Psoas muscle (tissue), 8 donors: ENCODE measurements at places on chromosomes 13 and 19. TPM values are rescaled to one million over a fixed set of nuclear protein-coding genes. Genes with fewer than 3 reads are reported as not detected.

GRCh38 chr19:3167533-3168272, 10.9 kb upstream of the S1PR4 start:
- no peak for DNase-seq

DNA sequence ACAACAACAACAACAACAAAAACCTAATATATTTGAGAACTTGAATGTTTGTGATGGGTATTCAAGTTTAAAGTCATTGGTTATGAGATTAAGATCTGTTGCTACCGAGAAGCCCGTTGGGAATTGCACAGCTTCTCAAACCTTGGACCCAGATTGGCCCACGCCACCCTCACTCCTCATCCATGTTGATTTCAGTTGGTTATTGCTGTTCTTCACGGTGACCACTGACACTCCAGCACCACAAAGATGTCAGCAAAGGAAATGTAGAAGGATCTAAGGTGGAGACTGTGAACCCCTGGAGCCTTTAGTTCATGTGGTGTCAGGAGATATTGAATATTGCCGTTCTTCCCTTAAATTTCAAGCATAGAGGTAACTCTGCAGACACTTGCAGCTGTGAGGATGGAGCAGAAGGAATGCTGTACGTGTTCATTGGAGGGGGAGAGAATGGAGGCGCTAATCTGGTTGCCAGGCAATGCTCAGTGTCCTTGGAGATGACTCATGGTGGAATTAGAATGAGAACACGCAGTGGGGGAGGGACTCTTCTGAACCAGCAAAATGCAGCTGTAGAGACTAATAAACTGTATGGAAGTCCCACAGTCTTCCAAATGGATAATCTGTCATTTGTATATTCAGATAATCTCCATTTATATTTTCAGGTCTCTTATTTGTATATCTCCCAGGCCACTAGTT, 20.8 kb upstream of the ZNF835 start:
- no peak for DNase-seq

GRCh38 chr19:23855676-23856075, 59.0 kb upstream of the ZNF726 start:
- DNase-seq = no peak

DNA sequence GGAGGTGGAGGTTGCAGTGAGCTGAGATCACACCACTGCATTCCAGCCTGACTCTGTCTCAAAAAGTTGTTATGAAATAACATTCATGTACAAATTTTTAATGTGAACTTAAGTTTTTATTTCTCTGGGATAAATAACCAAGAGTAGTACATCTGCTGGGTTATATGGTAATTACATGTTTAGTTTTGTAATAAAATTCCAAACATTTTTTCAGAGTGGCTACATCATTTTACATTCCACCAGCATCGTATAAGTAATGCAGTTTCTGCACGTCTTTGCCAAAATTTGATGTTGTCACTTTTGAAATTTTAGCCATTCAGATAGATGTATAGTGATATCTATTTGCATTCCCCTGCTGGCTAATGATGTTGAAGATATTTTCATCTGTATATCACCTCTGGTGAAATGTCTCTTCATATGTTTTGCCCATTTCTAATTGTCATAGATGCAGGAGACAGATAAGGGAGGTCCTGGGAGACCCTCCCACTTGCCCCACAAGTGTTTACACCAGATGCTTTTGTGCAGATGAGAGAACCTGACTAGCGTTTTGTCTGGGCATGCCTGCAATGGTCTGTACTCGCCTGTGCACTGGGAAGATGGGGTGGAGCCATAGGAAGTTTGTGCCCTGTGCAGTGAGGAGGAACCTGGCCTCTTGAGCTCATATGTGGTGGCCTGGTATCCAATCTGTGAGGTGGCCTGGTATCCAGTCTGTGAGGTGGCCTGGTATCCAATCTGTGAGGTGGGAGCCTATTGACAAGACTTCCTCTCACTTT, 12.7 kb upstream of the KBTBD6 start:
- no peak for DNase-seq

DNA sequence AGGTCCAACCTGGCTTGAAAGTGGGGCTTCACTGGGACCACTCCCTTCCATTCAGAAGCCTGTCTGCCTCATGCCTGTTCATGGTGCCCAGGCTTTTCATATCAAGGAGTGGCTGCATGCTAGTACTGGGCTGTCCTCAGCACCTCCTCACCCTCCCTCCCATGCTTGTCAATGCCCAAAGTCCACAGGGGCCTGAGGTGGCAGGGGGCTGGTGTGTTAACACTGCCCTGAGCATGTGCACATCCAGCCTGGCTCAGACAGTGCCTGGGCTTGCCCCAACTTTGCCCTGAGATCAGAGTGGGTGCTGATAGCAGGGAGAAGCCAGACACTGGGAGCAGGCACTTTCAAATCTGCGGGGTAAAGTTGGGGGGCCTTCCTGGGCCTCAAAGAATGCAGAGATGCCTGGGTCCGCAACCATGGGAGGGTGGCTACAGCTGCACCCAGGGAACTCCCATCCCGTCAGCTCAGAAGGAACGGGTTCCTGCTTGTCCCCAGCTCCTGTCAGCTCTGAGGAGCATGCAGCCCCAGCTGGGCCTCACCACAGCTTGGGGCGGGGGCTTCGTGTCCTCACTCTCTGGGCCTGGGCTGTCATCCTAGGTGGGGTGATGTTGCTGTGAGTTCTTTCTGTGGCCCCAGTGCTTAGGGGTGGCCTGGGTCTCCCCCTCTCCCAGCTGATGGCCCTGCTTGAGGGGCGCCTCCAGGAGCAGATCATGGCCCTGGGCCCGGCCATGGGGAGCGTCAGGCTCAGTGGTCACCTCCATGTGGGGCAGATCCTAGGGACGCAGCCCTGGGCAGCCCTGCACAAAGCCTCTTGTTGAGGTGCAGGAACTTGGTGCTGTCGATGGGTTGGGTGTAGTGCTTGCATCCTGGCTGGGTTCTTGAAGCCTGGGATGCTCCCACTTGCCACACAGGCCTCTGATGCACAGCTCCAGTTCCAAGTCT, 830.6 kb upstream of the SLITRK5 start:
- no peak for DNase-seq

DNA sequence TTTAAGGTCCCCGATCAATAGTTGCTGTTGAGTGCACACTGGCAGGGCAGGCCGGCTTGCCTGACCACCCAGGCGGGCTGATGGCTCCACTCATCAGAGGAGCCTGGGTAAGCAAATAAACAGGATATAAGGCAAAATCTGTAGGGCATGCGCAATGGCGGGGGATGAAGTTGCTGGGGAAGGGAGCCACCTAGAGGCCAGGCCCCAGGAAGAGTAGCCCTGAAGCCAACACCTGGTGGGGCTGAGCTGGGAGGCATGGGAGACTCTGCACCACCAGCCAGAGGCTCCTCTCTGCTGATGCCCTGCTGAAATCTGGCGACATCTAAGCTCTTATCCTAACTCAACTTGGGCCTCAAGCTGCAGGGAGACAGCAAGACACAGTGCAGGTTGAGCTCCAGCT, 324.3 kb downstream of the ZNF536 start:
- no peak for DNase-seq

DNA sequence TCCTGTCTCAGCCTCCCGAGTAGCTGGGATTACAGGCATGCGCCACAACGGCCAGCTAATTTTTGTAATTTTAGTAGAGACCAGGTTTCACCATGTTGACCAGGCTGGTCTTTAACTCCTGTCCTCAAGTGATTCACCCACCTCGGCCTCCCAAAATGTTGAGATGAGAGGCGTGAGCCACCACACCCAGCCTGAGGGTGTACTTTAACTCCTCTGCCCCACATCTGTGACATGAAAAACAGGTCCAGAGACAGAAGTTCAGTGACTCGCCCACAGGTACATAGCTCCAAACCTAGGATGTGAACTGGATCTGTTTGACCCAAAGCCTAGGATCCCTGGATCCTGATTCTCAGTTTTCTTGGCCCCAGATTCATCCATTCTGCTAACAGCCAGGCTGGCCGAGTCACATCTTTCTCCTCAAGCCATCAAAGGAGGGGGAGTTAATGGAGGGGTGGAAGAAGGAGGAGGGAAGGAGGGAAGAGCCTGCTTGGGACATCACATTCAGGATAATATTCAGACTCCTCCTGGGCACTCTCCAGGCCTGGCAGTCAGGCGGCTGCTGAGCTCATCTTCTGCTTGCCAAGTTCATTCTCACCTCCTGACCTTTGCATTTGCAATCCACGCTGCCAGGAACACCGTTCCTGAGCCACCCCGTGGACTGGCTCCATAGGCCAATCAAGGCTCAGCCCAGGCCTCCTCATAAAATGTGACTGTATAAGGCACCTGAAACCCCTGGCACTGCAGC, 3.1 kb downstream of the SPC24 start:
- peak; percentile 82 for DNase-seq

DNA sequence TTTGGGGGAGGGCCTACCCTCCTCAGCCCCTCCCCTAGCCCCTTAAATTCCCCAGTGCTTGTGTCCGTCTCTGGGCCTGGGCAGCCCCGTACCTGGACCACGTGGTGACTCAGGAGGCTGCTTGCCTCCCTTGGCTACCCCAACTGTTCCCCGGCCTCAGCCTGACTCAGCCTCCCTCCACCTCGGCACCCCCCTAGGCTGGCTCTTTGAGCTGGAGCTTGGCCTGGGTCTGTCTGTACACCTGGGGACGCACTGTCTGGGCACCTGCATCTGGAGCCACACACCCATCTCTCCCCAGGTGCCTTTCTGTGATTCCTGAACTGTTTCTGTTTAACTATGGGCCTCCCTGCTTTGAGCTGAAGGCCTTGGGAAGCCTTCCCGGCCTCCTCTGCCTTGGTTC, 1.8 kb upstream of the KLK14 start:
- DNase-seq = no peak

DNA sequence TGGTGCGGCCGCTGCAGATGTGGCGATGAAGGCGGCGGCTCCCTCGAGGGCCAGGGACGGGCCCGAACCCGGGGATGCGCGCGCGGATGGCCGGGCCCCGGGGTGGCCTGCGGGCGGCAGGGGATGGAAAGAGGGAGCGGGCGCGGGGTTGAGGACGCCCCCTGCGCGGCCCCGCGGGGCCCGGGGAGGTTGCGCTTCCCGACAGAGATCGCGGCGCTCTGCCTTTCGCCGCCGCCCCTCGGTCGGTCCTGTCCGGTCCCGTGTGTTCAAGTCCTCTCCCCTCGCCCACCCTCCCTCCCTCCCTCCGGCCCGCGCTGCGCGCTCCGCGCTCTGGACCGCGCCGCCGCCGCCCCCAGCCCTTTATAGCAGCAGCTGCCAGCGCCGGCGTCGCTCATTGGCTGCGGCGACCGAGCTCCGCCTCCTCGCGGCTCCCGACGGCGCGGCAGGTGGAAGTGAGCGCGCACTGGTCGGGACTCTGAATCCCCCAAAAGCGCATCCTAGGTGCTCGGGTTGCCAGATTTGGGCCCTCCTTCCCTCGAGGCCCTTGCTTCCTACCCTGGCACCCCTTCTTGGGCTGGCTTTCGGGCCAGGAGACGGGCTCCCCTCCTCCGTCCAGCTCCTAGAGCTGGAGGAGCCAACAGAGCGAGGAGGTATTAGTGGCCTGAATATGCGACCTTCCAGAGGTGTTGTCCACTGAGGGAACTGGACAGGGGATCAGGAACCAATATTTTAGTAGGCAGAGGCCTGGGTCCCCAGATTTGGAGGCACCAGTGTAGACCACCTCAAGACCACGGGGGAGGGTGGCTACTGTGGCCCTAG, at the start of gene ELAVL3:
Gene ELAVL3, minus strand, starts transcription at position 332 of the 819 bp plus-strand sequence. CDS start 438 bp downstream, outside the sequence.
- DNase-seq = no peak

- peak; percentile 81 for DNase-seq
Measured at GRCh38 chr13:32902874-32903273, 113.3 kb upstream of the KL start.

GRCh38 chr19:17296976-17297375, 6.2 kb downstream of the ABHD8 start:
- DNase-seq = no peak

- DNase-seq = no peak
Measured at GRCh38 chr13:43495732-43496131, 291.0 kb downstream of the ENOX1 start.

GRCh38 chr13:27245610-27246009, 5.7 kb upstream of the RPL21 start:
- no peak for DNase-seq

GRCh38 chr13:65613004-65613403, 1617.1 kb downstream of the PCDH9 start:
- no peak for DNase-seq

- DNase-seq = no peak
Measured at GRCh38 chr13:77329911-77330584, 3.2 kb upstream of the MYCBP2 start.

DNA sequence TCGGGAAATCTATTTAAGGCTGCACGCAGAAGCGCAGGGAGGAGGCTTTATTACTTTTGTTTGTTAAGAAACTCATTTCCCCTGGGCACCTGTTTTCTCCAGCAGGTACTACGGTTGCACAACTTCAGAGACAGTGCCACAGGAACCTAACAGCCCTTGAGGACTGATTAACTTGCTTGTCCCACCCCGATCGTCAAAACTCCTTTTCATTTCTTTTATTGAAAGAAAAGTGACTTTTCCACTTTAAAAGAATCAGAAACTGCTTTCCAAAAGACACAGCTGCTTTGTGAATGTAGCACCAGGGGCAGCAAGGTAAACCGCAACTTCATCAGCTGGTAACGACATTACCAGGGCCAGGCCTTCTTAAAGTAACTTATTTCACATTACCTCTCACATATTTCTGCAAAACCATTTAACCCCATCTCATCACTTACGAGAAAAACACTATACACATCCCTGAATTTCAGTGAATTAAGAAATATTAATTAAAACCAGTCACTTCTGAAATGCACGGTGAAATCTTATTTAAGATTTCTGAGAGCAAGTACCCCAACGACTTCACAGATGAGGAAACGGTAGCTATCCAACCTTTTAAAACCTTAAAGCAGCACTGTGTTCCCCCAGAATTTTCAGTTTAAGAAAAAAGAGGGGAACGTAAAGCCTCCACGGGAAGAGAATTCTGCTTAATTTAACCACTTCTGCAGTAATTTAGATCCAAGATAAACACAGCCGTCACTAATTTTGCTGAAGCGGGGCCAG, 1.4 kb downstream of the ANKRD10 start:
- DNase-seq = no peak

DNA sequence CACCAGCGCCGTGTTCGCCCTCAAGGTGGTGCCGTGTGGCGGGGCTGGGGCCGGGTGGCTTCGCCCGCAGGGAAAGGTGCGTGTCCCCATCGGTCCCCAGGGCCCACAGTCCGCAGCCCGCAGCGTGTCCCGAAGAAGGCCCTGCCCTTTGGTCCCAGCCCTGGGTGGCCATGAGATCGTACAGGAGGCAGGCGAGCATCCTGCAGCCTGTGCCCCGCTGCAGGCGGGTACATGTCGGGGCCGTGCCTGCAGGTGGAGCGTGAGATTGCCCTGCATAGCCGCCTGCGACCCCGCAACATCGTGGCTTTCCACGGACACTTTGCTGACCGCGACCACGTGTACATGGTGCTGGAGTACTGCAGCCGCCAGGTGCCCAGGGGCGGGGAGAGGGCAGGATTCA, 1.5 kb downstream of the PLK5 start:
- DNase-seq = no peak

DNA sequence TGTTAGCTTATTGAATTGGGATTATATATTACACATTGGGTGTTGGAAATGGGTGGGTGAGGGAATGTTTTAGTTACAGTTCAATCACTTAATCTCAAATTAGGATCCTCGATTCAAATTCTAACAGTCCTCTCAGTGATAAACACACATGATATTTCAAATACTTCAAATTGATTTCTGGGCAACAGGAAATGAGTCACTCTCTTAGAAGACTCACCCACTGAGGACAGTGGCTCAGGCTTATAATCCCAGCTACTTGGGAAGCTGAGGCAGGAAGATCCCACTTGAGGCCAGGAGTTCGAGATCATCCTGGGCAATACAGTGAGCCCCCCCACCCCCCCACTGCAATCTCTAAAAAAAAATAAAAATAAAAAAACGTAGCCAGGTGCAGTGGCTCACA, 435.3 kb downstream of the KLF12 start:
- no peak for DNase-seq

CKM gene
- 23,818 TPM for polyA plus RNA-seq

SIGLEC12 gene
- not detected for polyA plus RNA-seq

FGF9 gene
- polyA plus RNA-seq = 1.00 TPM

NOTCH3 gene
- 8.8 TPM for polyA plus RNA-seq

S1PR2 gene
- polyA plus RNA-seq = 0.17 TPM
